ENCODE measurements at places on chromosomes 7 and 10.

GRCh38 chr7:265998-266850, 23.7 kb upstream of the FOXL3 start:
- DNase-seq, result no peak

DNA sequence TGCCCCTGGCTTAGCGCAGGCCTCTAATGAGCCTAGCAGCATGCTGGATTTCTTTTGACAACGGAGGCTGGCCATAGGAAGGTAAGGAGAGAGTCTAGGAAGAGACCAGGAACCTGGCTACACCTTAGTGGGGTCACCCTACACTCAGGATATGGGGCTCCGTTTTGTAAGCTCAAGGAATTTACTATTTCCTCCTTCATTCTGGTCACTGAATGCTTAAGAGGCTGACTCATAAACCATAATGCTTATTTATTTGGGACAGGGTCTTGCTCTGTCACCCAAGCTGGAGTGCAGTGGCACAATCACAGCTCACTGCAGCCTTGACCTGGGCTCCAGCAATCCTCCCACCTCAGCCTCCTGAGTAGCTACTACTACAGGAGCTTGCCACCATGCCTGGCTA, 38.4 kb downstream of the CARD11 start:
- DNase-seq, result no peak

DNA sequence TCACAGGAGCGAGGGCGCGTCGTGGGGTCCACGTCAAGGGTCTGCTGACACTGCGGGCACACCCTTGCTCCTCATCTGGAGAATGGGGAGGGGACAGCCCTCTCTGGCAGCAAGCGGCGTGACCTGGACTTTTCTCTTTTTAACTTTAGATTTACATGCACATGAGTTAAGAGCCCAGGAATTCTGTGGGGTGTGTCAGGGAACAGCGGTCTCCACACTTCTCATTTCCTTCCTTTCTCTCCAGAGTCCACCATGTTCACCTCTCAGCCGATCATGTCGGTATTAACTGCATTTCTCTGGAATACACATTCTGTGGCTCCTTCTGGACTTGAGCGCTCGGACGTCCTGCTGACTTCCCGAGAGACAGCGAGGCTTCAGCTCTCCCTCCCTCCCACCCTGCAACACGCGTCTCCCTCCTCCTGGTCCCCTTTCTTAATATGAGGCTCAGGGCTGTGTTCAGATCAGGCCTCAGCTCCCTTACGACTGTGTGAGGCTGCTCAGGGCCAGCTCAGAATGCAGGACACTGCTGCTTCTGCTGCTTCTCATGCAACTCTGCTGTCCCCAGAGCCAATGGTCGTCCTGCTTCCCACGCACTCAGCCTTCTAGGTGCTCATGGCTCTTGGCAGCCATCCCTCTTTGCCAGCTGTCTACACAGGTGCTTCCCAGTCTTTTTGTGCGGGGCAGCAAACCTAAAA, 261.3 kb downstream of the ELFN1 start:
- DNase-seq, result no peak

GRCh38 chr7:90320418-90320800, 695 bp downstream of the FAM237B start:
- no peak for DNase-seq

- no peak for DNase-seq
Measured at GRCh38 chr7:51127618-51127904, 189.0 kb downstream of the COBL start.

DNA sequence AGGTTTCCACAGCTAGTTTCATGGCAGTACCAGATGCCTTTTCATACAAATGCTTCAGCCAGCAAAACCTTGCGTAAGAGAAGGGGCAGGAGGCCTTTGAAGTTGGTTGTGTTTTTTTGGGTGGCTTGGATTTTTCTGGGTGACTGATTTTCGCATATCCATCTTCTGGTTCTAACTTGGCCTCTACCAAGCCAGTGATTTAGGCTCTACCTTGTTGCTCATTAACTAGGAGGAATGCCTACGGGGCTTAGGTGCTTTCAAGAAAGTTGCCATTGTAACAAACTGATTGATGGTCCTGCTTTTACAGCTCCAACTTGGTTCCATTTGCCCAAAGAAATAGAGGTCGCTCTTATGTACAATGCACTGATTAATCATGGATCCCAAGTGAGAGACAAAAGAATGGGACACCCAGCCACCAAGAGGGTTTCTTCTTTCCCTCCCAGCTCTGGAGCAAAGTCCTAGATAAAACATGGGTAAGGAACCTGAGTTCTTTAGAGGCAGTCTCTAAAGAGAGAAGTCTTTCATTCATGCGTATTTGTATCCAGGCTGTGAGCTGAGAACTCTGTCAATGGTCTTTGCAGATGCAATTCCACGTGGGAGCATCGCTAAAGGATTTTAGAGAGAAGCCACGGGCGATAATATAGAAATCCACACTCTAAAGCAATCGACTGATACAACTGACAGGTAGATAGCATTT, 92.1 kb upstream of the FGFR2 start:
- no peak for DNase-seq

GRCh38 chr7:19762631-19763030, 10.8 kb downstream of the TMEM196 start:
- DNase-seq, result no peak

DNA sequence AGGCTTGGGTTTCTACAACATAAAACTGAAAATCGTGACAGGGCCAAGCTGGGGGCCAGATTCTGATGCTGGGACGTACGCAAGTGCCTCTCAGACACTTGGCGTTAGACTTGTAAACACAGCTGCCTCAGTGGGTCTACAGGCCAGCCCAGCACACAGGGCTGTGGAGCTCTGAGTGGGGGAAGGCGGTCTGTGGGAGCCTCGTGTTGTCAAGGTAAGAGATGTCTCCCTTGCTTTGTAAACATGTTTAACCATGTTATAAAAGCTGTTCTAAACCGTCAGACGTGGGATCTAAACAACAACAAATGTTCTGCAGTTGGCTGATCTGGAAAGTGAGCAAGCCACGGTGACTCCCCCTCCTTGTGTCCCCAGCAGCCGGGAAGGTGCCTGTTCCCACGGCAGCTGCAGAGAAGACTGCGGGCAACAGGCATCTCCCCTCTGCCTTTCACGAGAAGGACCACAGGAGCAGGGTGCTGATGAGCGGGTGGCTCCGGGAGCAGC, 67.8 kb downstream of the ZRANB1 start:
- DNase-seq, result no peak

DNA sequence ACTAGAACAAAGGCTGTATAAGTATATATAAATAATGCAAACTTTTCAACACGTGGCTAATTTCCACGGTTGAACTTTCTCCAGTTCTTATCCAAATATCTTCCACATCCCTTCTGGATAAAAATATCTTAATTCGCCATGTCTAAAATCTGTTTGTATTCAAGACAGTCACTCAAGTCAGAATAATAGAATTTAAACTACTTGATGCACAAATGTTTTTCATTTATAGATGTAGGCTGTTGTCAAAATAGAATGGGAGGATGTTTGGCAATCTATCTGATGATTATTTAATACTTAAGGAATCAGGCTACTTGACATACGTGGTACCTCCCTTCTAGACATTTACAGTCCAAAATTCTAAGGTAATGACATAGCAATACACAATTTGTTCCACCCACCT, 204.3 kb downstream of the TWIST1 start:
- no peak for DNase-seq

DNA sequence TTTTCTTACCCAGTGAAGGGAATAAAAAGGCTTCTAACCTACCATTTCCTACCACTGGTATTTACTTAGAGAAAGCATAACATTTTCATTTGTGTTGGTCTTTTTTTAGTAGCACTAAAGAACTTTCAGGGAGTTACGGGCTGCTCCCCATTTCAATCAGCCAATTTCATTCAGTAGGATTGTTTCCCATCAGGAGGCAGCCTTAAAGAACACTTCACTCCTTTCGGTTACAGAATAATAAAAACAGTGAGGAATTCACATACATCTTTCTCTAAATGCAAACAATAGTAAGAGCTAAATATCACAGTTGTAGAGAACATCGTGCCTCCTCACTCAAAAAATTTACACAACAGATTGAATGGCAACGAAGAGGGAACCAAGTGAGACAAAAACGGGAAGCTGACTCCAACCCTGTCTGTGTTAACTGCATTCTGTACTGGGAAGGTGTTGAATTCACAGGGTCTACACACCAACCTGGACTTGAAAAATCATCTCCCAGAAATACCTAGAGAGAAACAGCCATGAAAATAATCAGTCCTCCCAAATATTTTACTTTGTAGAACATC, 55.5 kb upstream of the ABLIM1 start:
- DNase-seq, result no peak

DNA sequence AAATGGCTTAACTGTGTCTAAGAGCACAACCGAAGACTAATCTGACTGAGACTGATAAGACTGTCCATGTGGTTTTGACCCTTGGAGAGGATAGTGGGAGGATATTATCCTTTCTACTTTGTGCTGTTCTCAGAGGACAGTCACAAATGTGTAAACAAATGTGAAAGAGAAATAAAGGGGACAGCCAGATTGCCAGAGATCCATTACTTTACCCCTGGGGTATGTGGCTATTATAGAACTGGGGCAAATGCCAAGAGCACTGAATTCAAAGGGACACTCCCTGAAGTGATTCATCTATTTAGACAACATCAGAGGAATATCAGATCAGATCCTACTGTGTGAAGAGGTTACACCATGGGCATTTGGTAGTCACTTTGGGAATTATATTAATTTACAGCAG, 154.7 kb downstream of the RNLS start:
- DNase-seq, result no peak

GRCh38 chr10:23283680-23284079, 60.9 kb downstream of the C10orf67 start:
- DNase-seq, result no peak

- DNase-seq, result no peak
Measured at GRCh38 chr10:20991526-20991925, 94.4 kb upstream of the NEBL start.

DNA sequence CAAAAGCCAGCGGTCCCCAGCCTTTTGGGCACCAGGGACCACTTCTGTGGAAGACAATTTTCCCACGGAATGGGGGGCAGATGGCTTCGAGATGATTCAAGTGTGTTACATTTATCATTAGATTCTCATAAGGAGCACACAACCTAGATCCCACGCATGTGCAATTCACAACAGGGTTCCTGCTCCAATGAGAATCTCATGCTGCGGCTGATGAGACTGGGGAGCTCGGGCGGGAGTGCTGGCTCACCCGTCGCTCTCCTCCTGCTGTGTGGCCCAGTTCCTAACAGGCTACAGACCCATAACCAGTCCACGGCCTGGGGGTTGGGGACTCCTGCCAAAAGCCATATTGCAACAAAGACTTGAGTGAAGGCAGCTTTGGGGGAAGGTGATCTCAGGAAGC, 26.6 kb upstream of the DOCK1 start:
- DNase-seq, result no peak

DNA sequence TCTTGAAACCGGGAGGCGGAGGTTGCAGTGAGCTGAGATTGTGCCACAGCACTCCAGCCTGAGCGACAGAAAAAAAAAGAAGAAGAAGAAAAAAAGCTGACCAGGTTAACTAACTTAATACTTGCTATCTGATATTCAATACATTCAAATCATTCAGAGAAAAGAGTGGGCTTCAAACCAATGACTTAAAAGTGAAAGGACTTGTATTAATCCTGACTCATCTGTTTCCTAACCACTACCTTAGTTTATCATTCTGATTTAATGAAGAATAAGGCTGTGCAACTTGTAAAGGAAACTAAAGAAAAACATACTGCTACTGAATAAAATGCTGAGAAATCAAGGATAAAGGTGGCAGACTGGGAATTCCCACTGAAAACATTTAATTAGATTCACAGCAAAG, 128.4 kb downstream of the NRBF2 start:
- no peak for DNase-seq

DNA sequence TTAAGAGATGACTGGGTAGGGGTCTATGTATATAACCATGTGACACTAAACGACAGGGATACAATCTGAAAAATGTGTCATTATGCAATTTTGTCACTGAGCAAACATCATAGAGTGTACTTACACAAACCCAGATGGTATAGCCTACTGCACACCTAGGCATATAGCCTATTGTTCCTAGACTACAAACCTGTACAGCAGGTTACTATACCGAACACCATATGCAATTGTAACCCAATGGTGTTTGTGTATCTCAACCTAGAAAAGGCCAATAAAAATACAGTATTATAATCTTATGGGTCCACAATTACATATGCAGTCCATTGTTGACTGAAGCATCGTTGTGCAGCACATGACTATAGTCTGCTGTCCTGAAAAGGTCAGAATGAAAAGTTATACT, 22.9 kb downstream of the STRIP2 start:
- no peak for DNase-seq

- no peak for DNase-seq
Measured at GRCh38 chr7:156080596-156080995, 268.3 kb upstream of the SHH start.

DNA sequence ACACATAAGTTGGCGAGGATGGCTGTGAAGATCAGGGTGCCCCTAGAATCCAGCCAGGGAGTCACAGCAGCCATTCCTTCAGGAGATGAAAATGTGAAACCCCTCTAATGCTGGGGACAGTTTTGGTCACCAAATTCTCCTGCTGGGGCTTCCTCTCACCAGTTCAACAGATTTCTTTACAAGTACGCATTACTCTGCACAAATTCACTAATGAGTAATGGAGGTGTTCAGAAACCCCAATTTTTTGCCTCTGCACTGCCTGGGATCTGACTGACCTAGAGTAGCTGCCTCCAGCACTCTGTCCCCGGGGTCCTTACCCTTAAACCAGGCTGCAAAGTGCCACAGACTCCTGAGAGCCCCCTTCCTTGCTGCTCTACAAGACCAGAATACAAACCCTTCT, 16.1 kb downstream of the TRPV5 start:
- no peak for DNase-seq

DNA sequence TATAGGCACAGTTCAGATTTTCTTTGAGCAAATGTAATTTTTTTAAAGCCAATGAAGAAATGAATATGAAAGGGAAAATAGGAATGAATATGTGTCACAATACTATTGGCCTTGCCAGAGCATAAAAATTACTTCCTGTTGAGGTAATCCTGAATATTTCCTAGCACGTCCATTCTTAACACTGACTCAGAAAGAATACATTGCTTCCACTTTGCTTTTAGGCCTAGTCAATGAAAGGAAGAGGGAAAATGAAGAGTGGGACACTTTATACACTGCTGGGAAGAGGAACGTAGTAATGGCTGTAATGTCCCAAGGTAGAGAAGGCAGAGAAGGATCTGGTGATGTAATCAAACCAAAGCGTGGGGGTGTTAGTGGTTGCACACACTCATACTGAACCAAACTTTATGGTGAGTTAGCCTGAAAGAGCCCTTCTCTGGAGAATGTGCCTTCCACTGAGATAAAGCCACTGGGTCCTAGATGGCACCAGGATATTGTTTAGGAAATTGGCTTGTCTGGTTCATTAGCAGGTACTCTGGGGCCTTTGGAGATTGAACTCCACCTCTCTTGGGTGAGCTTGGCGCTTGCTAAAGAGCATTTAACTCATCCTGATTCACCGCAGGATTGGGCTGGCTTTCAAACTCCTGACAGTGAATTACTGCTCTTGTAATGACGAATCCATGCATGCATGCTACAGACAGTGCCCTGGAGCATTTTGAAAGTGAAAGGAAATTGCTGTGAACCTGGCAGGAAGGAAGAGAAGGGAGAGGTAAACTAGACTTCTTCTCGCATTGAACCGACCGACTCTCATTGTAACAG, 254.9 kb downstream of the KIAA1217 start:
- no peak for DNase-seq
